ENCODE measurements at places on chromosomes 6 and 20. TPM values are rescaled to one million over a fixed set of nuclear protein-coding genes. Genes with fewer than 3 reads are reported as not detected.

GRCh38 chr6:55957961-55958422 is 82.6 kb upstream of the BMP5 start:
- DNase-seq = no peak

GRCh38 chr6:10417681-10418104 is 2.8 kb upstream of the TFAP2A start:
- DNase-seq = no peak

DNA sequence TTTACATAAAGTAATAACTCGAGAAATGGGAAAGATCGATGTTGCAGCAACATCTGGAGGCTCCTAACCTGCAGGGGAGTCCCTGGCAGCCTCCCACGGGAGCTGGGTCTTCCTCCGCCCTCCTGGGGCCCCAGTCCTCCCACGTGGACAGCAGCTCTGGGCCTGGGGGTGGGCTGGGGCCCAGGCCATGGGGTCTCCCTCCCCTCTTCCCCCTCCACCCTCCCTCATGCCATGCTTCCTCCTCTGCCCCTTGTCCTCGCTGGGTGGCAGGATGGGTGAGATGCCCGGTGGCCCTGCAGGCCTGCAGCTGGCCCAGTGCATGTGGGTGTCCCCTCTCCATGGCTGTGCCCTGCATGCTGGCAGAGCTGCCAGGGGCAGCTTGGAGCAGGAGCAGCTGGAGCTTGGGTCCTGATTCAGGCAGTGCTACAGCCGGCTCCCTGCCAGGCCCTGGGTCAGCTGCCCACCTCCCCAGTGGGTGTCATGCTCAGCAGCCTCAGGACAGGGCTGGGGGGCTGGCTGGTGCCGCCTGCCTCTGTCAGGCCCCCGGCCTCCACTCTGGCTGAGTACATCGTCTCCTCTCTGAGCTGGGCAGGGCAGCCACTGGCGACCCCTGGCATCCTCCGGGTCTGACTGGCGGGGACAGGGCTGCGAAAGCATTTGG is 48.9 kb upstream of the BHLHE23 start:
- no peak for DNase-seq

DNA sequence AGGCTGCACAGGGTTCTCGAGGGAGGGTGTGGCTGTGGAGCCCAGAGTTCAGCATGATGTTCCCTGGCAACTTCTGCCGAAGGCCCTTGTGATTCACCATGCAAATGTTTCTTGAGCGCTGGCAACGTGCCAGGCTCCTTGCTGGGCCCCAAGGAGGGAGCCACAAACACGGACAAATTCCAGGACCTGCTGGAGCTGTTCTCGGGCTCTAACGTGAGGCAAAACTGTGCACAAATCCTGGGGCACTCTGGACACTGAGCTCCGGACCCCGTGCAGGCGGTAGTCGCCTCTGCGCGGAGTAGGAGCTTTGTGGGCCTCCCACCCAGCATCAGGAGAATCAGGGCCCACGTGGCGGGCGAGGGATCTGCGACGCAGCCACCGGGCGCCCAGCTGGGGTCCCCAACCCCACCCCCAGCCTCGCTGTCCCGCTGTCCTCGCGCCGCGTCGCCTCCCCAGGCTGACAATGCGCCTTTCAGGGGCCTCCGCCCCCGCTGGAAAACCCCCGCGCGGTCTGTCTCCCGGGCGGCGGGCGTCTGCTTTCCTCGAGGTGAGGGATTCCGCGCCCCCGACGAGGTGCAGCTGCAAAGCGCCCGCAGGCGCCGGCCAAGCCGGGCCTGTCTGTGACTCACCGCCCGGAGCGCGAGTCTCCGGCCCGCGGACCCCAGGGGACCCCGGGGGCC is 31.7 kb upstream of the SCUBE3 start:
- DNase-seq = peak; percentile 20

DNA sequence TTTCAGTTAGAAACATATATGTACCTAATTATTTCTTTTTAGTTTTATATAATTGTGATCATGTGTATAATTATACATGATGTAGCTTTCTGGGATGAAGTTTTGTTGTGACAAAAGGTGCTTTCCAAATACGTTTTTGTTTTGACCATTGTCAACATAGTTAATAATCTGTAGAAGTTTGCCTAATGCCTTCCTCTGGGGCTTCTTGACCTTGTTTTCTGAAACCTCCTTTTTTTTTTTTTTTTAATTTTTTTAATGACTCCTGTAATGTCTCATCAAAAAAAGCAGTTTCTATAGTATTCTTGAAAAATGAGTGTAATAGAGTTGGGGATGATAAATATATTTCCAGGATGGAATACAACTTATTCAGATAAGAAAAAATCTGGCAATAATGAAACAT is 434.7 kb upstream of the SOX4 start:
- DNase-seq = no peak

GRCh38 chr20:40156600-40157317 is 532.3 kb downstream of the MAFB start:
- DNase-seq = no peak

GRCh38 chr6:39387785-39388184 is 65.3 kb upstream of the KCNK16 start:
- no peak for DNase-seq

DNA sequence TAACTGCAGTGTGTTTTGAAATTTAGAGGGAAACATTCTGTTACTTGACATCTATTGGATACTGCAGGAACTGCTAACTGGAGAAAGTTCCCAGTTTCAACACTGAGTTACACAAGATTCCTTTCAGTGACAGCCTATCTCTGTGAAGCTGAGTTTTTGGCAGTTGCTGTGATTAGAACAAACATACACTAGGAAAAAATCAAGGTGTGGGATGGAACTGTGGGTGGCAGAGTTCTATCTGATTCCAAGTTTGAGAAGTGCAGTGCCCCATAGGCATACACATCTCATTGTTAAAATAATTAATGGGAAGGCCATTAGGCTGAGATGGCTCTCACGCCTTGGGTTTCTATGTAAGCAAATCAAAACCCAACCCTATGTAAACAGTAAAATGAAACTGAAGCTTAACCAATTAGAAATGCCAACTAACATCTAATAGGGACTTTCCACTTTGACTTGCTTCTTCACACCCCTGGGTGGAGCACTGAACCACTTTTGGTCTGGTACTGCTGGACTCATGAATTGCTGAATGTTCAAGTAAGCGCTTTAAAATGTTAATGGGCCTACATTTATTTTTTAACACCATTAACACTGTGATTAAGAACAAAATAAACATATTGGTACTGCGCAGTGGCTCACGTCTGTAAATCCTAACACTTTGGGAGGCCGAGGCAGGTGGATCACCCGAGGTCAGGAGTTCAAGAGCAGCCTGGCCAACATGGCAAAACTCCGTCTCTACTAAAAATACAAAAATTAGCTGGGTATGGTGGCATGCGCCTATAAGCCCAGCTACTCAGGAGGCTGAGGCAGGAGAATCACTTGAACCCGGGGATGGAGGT is 55.2 kb upstream of the TBC1D7 start:
- peak; percentile 83 for DNase-seq

GRCh38 chr6:34237316-34237721 is 646 bp downstream of the HMGA1 start:
- DNase-seq = no peak

GRCh38 chr20:32636283-32636682 is 37.5 kb downstream of the C20orf203 start:
- no peak for DNase-seq

DNA sequence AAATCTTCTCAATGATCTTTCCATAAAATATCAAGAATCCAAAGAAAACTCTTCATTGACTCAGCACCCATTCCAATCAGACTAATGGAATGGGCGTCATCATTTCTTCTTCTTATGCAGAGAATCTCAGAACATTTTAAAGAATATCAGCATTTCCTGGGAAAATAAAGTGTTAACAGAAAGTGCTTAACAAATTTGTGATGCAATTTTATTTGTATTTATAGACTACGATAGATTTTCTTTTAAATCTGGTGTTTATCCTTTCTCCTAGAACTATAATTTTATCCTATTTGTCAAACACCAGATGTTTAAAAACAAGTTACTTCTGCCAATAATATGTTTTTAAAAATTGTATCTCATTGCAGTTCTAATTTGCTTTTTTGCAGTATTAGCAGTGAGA is 330.7 kb downstream of the COL12A1 start:
- no peak for DNase-seq

- no peak for DNase-seq
These were observed 516.8 kb downstream of the BCKDHB start for GRCh38 chr6:80623066-80623815.

DNA sequence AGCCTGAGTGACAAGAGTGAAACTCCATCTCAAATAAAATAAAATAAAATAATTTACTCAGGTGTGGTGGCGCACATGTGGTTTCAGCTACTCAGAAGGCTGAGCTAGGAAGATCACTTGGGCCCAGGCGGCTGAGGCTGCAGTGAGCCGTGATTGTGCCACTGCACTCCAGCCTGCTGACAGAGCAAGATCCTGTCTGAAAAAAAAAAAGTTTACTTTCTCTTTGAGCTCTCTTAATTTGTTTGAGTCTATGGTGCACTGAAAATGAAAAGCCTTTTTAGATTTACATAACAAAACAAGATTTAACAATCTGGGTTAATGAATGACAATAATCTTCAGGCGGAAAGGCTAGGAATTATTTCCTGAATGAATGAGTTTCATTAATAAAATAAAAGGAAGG is 23.3 kb upstream of the NHSL1 start:
- no peak for DNase-seq

GRCh38 chr20:19995220-19995863 is 21.8 kb upstream of the NAA20 start:
- peak; percentile 78 for DNase-seq

DNA sequence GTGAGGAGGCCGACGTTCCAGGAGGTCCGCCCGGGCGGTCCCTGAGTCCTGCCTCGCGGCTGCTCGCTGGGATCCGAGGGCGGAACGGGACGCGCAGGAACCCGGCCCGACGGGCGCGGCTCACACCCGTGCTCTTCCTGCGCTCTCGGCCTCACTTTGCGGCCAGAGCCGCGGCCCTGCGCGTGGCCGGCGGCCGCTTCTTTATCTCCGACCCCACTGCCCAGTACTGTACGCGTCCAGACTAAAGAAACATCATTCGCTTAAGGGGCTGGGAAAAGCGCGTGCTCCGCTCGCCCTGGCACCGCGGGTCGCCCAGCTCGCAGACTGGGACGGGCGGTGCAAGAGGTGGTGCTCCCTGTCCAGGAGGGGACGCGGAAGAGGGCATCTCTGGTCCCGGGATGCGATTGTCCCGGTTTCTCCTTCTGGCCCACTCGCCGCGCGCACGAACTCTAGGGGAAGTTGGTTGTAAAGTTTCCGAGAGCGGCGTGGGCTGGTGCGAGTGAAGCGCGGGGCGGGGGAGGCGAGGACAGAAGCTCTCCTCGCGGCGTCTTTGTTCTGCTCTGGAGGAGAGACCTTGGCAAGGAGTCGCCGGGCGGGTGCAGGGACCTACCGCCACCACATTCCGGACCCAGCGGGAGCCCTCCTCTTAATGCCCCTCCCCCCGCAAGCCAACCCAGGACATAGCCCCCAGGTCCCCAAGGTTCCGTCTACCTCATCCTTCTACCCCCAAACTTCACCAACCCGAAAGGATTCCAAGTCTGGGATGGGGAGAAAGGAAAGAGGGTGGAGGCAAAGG is 71.0 kb downstream of the SOX4 start:
- DNase-seq = no peak

DNA sequence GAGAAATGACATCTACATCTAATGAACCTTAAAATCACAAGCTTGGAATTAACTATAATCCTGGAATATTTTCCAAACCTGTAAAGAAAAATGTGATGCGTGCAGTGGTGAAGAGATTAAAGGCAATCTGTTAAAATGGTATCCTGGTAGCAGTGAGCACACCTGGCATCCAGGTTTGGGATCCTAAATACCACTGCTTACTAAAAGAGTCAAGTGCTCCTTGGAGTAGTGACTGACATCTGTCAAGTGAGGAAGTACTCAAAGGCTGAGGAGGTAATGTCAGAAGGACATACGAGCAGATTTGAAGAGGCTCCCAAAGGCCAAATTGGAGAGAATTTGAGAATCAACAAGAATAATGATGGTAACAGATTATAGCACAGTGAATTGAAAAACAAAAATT is 32.8 kb downstream of the PCMT1 start:
- no peak for DNase-seq

- DNase-seq = no peak
These were observed 171.5 kb downstream of the QKI start for GRCh38 chr6:163585932-163586437.

GRCh38 chr20:49915118-49915379 is 280 bp downstream of the SPATA2 start:
- DNase-seq = no peak

GRCh38 chr6:44858998-44859397 is 469.1 kb upstream of the RUNX2 start:
- no peak for DNase-seq

GRCh38 chr20:45774945-45775344 is 16.7 kb downstream of the WFDC3 start:
- DNase-seq = no peak

- DNase-seq = no peak
These were observed 76.1 kb upstream of the TFAP2D start for GRCh38 chr6:50637267-50637666.

DNA sequence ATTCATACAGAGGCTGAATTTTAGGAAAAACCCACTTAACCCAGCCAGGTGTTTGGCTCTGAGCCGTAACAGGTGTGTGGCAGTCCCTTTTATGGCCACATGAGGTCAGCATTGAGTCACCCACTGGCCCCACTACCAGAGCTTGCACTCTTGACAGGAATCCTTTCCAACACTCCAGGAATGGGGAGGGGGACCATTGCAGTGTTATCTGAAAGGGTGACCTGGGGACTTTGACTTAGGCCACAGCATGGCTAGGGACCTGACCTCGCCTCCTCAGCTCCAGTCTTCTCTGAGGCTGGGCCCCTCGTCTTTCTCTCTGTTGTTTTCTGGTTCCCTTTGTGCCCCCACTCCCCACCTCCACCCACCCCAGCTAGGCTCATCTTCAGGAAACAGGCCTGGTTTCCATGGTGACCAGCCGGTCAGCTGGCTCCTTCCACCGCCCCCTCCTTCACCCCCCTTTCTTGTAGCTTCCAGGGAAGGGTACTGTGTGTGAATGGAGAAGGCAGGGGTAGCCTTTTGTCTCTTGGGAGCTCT is 2.1 kb upstream of the TMEM151B start:
- peak; percentile 78 for DNase-seq

DNA sequence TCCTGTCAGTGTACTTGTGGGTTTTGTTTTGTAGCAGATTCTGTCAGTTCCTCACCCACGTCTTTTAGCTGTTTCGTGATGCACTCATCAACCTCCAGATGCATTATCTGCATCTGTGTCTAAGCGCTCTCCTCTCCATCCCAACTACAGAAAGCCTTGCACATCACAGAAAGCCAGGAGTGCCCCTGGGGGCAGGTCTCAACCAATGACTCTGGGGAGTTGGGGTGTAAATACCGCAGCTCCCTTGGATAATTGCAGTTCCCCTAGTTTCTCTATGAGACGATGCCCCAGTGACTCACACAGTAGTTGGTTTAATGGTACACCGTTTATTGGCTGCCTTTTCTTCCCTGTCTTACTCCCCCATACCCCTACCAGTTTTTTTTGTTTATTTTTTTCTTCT is 158.1 kb downstream of the SOX4 start:
- DNase-seq = no peak

Gene PLCB1
- total RNA-seq = 3.5 TPM

Gene RAB44
- total RNA-seq = not detected

Gene XKR7
- not detected for total RNA-seq

Gene REM1
- not detected for total RNA-seq

Gene ANKRD66
- not detected for total RNA-seq

Gene TPD52L1
- total RNA-seq = 56.9 TPM

Gene PGBD1
- total RNA-seq = 1.2 TPM

Gene EPPIN
- not detected for total RNA-seq

Gene LY6G6C
- not detected for total RNA-seq

Gene SNAP91
- not detected for total RNA-seq
